ENCODE measurements at places on chromosomes 5 and 9.

- no peaks in the 10 kb centered on the region for H3K27me3 ChIP-seq
- peaks cover 7% of the 10 kb centered on the region for H3K4me1 ChIP-seq
- DNase-seq = no peak
Measured at GRCh38 chr9:101025940-101026339, 2.6 kb upstream of the PLPPR1 start.

- no peak overlapping the region for H3K27ac ChIP-seq
- H3K36me3 ChIP-seq = no peaks in the 10 kb centered on the region
- no peaks in the 10 kb centered on the region for H3K27me3 ChIP-seq
- H3K4me1 ChIP-seq = peaks cover 25% of the 10 kb centered on the region
Measured at GRCh38 chr5:119302916-119303897, 52.6 kb upstream of the TNFAIP8 start.

DNA sequence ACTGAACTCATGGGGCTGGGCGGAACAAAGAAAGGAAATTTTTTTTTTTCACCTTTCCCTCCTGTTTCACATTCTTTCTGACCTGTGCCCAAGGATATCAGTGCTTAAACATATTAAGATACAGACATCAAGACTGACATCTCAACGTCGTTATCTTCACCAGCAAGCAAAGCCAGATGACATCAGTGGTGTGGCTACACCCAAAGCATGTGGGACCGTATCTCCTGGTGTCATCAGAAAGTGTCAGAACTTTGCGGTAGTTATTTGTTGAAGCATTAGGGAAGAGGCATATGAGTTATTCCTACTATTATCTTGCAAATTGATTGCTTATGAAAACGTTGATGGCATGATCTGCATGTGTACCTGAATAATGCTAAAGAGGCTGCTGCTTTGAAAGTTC, 487.4 kb downstream of the TLE4 start:
- H3K4me3 ChIP-seq = no peak overlapping the region
- no peak for DNase-seq
- no peaks in the 10 kb centered on the region for H3K4me1 ChIP-seq
- H3K27ac ChIP-seq = no peak overlapping the region

- no peaks in the 10 kb centered on the region for H3K27me3 ChIP-seq
- H3K4me3 ChIP-seq = no peak overlapping the region
- no peaks in the 10 kb centered on the region for H3K36me3 ChIP-seq
- no peak for DNase-seq
- H3K27ac ChIP-seq = no peak overlapping the region
- peaks cover 6% of the 10 kb centered on the region for H3K4me1 ChIP-seq
Measured at GRCh38 chr9:21923694-21924093, 70.5 kb downstream of the CDKN2A start.

GRCh38 chr9:108683245-108683644, 172.5 kb downstream of the ACTL7B start:
- H3K4me1 ChIP-seq = no peaks in the 10 kb centered on the region
- no peak overlapping the region for H3K4me3 ChIP-seq
- H3K27me3 ChIP-seq = no peaks in the 10 kb centered on the region
- no peaks in the 10 kb centered on the region for H3K36me3 ChIP-seq
- peak; percentile 24 for DNase-seq

- H3K4me1 ChIP-seq = no peaks in the 10 kb centered on the region
- H3K27me3 ChIP-seq = no peaks in the 10 kb centered on the region
- H3K4me3 ChIP-seq = no peak overlapping the region
- no peaks in the 10 kb centered on the region for H3K36me3 ChIP-seq
- H3K27ac ChIP-seq = no peak overlapping the region
Measured at GRCh38 chr5:40355846-40356245, 323.9 kb upstream of the PTGER4 start.

DNA sequence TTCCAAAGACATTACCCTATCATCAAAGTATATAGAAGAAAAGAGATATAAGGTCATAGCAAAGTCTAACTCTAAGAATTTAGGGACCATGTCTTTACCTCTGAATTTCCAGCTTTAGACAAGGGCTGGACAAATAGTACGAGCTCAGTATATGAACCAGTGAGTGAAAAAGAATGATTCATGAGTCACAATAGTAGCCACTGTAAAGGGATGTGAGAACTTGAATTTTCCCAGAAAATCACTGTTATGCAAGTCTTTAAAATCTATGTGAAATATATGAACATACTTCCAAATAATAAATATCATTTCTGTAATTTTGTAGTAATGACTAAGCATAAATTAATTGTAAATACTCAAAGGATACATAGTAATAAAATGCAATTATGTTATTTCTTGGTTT, 305.9 kb upstream of the PRR16 start:
- no peak for DNase-seq
- H3K27me3 ChIP-seq = no peaks in the 10 kb centered on the region
- no peaks in the 10 kb centered on the region for H3K36me3 ChIP-seq
- H3K4me3 ChIP-seq = no peak overlapping the region

All from upper lobe of left lung (tissue), 6 donors.